Stimulated activated naive CD8-positive, alpha-beta T cell treated with anti-CD3 and anti-CD28 coated beads, Interleukin-15, amount 100 ng/mL, for 72 hours (primary cell): ENCODE measurements at places on chromosomes 13 and 19.

DNA sequence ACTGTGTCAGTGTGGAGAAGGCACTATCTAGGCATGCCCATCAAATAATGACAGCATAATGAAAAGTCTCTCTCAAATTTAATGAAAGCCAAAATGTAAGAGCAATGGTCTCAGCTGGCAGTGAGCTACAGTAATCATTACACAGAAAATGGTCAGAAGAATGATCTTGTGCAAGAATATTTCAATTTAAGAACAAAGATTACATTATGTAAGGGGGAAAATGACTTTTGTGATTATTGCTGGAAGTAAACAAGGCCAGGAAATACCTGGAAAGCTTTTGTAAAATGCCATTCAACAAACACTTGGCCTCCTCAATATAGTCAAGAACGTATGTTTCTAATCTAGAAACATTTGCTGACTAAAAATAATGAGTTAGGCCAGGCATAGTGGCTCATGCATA lies 89.1 kb downstream of the CAB39L start:
- no peak for DNase-seq

DNA sequence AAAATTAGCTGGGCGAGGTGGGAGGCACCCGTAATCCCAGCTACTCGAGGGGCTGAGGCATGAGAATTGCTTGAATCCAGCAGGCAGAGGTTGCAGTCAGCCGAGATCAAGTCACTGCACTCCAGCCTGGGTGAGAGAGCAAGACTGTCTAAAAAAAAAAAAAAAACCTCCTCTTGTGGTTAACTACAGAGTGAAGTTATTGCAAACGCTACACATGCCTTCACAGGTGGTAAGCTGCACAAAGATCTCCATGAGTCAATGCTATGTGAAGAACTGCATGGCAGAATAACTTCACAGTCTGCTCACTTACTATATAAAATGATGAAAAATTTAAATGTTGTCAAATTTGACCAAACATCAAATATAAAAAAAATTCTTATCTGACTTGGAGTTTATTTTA lies 436.8 kb downstream of the FGF14 start:
- no peak for DNase-seq

GRCh38 chr13:72694314-72694713 lies 33.1 kb downstream of the MZT1 start:
- DNase-seq, result no peak

DNA sequence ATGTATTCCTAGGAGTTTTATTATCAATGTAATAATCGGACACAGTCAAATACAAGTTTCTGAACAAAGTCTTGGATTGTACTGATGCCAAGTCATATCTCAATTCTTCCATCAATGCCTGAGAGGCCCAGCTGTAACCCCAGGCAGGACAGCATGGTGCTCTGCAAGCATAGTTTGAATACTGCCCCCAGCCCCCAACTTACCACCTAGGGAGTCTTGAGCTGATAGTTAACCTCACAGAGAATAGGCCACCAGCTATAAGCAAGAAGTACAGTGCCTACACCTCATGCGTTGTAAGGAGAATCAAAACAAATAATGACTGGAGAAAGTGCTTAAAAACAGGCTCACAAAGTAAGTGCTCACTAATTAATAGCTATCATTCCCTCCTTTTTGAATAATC lies 2.7 kb downstream of the PROSER1 start:
- DNase-seq, result no peak

DNA sequence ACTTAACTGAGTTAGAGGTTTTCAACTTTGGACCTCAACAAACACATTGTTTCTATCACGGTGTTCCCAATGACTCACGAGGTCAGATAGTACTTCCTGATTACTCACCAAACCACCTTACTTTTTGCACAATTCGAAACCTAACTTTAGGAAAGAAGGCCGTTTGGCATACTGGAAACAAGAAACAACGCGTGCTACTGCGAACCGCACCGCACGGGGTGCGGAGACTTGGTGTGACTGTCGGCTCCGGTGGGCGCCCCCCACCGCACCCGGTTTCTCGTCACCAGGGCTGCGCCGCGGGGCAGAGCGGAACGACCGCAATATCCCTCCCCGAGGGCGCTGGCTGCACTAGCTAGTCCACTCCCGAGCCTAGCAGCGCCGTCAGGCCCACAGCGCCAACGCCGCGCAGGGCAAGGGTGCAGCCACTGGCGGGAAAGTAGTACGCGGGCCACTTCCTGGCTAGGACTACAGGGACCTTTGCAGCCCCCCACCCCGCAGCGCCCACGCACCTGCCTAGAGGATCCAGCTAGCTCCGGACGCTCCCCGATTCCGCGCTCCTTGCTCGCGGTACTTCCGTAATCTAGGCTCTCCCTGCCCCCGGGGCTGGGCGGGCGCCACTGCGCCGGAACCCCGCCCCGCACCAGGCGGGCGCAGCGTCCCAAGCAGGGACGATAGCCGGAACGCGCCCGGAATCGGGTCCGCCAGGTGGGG lies at the start of gene PARP4:
Gene PARP4 (minus strand): TSS at position 582 of the 711 bp plus-strand sequence. CDS start 9,002 bp downstream, outside the sequence.
- DNase-seq, result peak; percentile 70

- DNase-seq, result no peak
These were observed 60.7 kb downstream of the ATP11A start for GRCh38 chr13:112750570-112750969.

GRCh38 chr19:17475541-17476115 lies 5.3 kb downstream of the SLC27A1 start:
- no peak for DNase-seq

- no peak for DNase-seq
These were observed 14.8 kb downstream of the CEBPG start for GRCh38 chr19:33388231-33388724.
